Left ventricle myocardium inferior (tissue), 1 donor: ENCODE measurements at places on chromosomes 7 and 10.

- DNase-seq, result no peak
Observed at GRCh38 chr7:119271147-119271779, 1001.7 kb upstream of the KCND2 start.

- no peak for DNase-seq
Observed at GRCh38 chr7:44489955-44490350, 505 bp downstream of the NUDCD3 start.

DNA sequence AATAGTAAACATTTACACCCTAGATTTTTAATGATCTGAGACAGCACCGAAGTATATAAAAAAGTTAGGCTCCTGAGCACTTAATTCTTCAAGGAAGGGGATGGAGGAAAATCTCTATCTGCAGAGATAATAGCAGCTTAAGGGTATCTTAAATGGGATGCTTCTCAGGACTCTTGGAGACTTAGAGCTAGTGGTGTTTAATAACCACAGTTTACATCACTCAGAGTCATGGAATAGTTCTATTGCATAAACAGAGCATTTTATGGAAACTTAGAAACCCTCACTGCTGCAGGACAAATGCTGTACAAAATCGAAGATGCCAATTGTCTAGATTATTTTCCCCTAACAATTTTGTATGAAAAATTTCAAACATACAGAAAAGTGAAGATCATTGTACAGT is 398.9 kb upstream of the GALNT17 start:
- DNase-seq, result no peak

DNA sequence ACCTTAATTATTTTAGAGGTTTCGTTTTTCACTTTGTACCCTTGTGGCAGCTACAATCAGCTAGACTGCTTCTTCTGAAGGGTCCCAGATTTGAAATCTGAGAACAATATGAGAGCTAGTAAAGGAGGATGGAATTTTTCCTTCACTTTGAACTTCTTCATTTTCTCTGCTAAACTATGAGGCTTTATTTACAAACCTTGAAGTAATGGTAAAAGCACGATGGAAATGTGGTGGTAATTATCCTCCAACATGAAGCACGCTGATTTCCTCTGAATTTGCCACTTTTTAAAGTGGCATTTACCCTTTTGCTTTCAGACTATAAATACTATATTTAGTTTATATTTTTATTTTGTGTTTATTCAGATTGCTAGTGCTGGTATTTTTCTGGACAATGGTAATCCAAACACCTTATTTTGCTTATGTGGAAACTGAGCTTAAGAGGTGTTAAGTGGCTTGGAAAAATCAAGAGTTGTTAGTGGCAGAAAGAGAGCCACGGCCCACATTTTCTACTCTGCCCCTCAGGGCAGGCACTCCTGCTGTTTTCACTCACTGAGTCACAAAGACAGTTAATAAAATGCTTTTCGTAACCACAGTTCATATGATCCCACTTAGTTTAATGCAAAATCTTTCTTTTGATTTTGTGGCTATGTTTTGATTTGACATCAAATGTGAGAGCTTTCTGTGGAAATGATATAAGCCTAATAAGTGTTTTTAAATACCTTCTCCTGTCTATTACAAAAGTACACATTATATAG is 2.7 kb downstream of the SSMEM1 start:
- no peak for DNase-seq

- DNase-seq, result no peak
Observed at GRCh38 chr7:113764401-113765035, 154.3 kb downstream of the PPP1R3A start.

- no peak for DNase-seq
Observed at GRCh38 chr7:18320971-18321567, 174.5 kb upstream of the HDAC9 start.

GRCh38 chr7:17921857-17922416 is 18.4 kb downstream of the SNX13 start:
- DNase-seq, result no peak

DNA sequence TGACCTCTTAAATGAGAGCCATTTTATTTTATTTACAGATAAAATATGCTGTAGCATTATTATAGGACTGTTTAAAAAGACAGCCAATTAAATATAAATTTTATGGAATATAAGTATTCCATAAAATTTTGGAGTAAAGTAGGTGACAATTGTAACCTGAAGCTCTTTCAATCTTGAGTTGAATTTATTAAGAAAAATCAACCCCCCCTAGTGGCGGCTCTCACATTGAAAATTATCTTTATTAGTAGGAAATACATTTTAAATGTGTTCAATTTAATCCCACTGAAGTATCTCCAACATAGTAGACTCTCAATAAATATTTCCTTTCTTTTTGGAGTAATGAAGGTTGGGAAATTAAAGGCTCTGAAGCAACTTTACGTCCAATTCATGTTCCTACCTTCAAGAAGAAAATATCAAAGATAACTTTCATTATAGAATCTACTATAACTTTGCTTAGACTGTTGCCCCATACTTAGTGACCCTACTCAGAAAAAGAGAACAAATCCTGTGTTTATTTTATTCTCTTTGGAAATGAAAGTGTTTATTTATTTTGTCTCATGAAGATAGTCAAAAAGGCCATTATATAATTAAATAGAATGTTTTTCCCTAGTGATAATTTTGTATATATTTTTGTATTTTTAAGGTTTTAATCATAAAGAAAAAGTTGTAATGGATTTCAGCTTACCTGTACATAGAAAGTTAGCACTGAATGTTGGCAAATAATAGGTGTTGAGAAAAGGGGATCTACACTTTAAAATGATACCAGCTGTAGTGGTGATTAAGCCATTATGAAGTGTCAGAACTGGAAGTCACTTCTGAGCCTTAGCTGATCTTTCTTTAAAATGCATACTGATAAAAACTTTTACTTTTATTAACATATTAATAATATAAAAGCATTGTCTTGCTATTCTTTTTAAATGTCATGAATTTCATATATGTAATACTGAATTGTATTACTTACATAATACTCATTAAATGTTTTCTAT is 3.3 kb downstream of the AHR start:
- DNase-seq, result no peak

- no peak for DNase-seq
Observed at GRCh38 chr10:25492040-25492439, 317.2 kb downstream of the GPR158 start.

DNA sequence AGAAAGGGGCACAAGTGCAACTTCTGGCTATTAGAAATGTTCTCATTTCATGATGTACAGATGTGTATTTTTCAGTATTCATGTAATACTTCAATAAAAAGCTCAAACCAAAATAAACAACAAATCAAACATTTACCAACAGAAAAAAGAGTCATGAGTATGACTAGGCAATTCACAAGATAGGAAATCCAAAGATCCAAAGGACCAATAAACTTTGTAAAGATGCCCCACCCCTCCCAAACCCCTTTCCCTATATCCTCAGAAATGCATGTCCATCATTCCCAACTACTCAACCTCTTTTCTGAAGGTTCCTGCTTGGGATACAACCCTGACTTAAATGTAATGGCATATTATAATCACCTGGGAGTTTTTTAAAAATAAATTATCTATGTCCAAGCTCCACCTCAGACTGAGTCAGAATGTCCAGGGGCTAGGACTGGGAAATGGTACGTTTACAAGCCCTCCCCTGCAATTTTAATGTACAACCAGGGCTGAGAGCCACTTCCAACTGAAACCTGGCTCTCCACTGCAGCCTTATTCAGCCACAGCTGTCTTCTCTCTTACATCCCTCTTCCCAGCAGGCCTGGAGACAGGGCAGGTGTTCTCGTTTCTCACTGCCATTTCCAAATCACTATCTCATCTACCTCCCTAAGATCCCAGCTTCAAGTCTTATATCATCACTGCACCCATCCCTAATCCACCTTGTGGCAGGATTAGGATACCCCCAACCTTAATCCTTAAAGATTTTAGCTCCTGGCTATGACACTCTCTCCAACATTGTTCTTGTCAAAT is 36.5 kb downstream of the COA1 start:
- DNase-seq, result no peak
